Thoracic aorta (tissue), 2 donors: ENCODE measurements at places on chromosomes 4 and X. TPM values are rescaled to one million over a fixed set of nuclear protein-coding genes. Genes with fewer than 3 reads are reported as not detected.

DNA sequence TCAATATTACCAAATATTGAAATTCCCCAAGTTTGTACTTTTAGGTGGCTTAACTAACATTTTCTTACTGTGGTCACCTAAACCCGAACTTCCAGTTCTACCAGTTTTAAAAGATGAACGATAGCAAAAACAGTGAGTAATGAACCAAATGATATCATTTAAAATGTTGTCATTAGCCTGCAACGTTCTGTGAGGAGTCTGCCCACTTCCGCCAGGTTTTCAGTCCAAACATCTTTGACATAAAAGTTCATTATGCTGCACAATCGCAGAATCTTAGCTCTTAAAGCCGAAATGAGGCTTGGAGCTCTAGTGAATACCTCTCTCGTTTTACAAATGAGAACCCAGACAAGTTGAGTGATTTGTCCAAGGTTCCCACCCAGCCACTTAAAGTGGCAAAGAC, 762 bp downstream of the PIGA start:
- no peaks in the 10 kb centered on the region for H3K4me1 ChIP-seq
- H3K36me3 ChIP-seq: peaks cover 2% of the 10 kb centered on the region
- no peaks in the 10 kb centered on the region for H3K27me3 ChIP-seq
- peak overlapping the region; percentile 84 for H3K4me3 ChIP-seq
- DNase-seq: no peak

DNA sequence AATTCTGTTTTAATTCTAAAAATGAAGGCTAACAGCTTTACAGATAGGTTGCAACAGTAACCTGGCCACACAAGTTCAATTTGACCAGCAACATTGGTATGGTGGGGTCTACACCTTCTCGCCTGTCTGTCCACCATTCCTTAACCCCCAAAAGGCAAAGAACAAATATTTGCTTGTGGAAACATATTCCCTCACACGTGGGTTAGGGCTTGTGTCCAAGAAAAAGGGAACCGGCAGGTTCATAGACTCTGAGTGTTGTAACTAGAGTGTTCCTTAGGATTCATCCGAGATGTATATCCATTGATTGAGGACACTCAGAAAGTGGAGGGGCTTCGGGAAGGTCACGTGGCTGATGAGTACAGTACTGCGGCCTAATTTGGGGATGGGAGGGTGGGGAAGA, 54.1 kb downstream of the C4orf51 start:
- peaks cover 26% of the 10 kb centered on the region for H3K4me1 ChIP-seq
- no peak for DNase-seq
- H3K36me3 ChIP-seq: no peaks in the 10 kb centered on the region
- H3K27me3 ChIP-seq: no peaks in the 10 kb centered on the region

DNA sequence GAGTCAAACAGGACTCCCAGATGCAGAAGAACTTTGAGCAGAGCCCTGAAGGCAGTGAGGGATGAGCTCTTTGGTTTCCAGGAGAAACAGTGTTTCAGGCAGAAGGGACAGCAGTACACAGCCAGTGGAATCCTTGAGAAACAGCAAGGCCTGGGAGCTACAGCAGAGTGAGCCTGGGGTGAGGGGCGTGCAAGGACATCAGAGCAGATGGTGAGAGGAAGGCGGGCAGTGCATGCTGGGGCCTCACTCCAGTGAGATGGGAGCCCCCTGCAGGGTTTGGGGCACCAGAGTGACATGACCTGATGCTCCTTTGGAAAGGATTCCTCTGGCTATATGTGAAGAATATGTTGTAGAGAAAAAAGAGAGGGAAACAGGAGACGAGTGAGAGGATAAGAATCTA, 98.1 kb upstream of the EGFL6 start:
- peaks cover 7% of the 10 kb centered on the region for H3K4me1 ChIP-seq
- no peak overlapping the region for H3K4me3 ChIP-seq
- no peaks in the 10 kb centered on the region for H3K36me3 ChIP-seq
- DNase-seq: no peak
- no peaks in the 10 kb centered on the region for H3K27me3 ChIP-seq

Gene SH3TC1
- 63.2 TPM for total RNA-seq
